ENCODE measurements at places on chromosomes 6 and 20. TPM values are rescaled to one million over a fixed set of nuclear protein-coding genes. Genes with fewer than 3 reads are reported as not detected.
A peak's percentile ranks its signal among the peaks of the same experiment; 100 is the strongest.

DNA sequence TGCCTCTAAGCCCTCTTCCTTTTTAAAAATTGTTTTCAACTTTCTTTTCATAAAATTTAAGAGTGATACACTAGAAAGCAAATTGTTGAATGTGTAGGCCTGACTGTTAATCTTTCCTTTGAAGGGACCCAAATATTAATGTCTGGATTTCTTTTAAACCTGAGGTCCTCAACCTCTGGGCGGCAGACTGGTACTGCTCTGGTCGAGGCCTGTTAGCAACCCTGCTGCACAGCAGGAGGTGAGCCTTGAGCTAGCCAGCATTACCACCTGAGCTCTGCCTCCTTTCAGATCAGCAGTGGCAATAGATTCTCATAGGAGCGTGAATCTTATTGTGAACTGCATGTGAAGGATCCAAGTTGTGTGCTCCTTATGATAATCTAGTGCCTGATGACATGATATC is 191.2 kb downstream of the MANEA start:
- DNase-seq, result no peak

The PI3 gene
- polyA plus RNA-seq, result not detected

GRCh38 chr6:156562019-156562418 is 215.2 kb upstream of the ARID1B start:
- no peak for DNase-seq

The MTRF1L gene
- polyA plus RNA-seq, result 21.9 TPM

The ADAT2 gene
- polyA plus RNA-seq, result 9.7 TPM

- DNase-seq, result no peak
Measured at GRCh38 chr20:40438161-40438830, 250.7 kb downstream of the MAFB start.

- no peak for DNase-seq
Measured at GRCh38 chr6:43304361-43304760, 4.3 kb downstream of the CRIP3 start.

DNA sequence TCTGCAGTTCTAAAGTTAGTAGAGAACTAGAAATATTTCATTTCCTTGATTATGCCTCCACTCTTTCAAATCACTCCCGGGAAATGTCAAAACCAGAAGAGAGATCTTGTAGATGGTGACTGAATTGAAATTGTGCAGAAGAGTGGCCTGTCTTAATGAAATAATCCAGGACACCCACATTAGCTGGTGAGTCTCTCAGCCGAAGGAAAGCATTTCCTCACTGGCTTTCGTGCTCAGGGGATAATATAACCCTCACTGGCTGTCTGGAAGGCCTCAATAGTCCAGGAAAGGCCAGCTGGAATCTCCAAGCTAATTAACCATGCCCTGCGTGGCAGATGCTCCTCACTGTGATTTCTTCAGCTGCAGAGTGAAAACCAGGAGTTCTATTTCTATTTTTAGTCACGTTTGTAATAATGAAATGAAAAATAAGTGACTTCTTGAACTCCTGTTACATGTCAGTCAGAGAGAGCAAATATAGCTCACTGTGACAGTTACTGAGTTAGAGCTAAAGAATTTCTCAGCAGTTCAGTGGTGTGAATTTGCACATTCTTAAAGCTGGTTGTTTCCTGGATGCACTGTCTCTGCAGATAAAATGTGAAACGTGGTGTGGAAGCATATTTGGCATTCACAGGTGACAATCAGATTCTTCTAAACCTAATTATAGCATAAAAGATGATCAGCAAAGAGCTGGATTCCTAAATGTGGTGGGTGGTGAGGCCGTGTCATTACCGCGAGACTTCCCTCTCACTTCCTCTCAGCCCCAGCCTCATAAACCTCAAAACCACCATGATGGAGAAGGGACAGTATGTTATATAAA is 211.7 kb downstream of the LMBRD1 start:
- DNase-seq, result no peak

GRCh38 chr6:12026120-12026519 is 14.0 kb downstream of the HIVEP1 start:
- DNase-seq, result no peak

GRCh38 chr6:157625764-157626163 is 197.3 kb upstream of the SNX9 start:
- DNase-seq, result peak; percentile 37

The FITM2 gene
- 7.2 TPM for polyA plus RNA-seq

GRCh38 chr6:73710470-73710869 is 14.5 kb downstream of the CD109 start:
- no peak for DNase-seq

DNA sequence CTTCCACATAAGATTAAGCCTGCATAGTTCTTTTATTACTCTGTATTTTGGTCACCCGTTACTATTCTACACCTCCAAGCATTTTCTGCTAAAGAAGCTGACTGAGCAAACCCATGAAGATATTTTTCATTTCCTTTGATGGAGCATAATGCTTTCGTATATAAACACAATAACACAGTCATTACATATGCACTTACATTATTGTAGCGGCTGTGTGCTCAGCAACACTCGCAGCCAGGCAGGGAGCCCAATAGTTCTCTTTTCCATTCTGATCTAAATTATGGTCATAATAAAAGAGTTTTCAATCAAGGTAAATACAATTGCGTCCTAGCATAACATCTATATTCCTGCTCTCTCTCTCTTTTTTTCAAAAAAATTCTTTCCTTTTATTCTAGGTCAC is 69.6 kb upstream of the TFB1M start:
- DNase-seq, result no peak

The CAGE1 gene
- 0.06 TPM for polyA plus RNA-seq

The C6orf15 gene
- polyA plus RNA-seq, result not detected

GRCh38 chr6:53944091-53944490 is 149.3 kb downstream of the LRRC1 start:
- peak; percentile 15 for DNase-seq

The HLA-DQA2 gene
- 1.3 TPM for polyA plus RNA-seq

DNA sequence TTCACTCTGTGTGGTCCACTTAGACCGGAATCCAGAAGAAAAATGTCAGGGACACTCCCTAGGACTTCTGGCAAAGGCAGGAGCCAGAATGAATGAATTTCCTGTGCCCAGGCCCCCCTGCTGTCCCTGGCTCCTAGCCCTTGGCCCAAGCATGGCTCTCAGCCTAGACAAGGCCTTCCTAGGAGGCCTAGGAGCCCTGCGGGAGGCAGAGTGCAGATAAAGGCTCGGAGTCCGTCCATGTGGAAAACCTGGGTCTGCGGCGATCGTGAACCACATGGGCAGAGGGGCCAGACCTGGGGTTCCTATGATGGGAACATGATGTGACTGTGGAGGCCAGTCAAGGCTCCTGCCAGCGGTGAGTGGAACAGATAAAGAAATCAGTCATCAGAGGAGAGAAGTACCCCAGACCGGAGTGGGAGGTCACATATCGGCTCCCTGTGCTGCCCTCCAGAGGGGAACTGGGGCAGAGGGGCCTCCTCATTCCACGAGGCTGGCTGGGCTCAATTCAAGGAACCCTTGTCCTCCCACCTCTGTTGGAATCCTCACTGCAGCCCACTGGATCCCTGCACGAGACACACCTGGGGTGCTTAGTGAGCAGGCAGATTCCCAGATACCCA is 5.9 kb upstream of the VSTM2L start:
- no peak for DNase-seq

- no peak for DNase-seq
Measured at GRCh38 chr6:147366290-147366689, 142.2 kb upstream of the SAMD5 start.

DNA sequence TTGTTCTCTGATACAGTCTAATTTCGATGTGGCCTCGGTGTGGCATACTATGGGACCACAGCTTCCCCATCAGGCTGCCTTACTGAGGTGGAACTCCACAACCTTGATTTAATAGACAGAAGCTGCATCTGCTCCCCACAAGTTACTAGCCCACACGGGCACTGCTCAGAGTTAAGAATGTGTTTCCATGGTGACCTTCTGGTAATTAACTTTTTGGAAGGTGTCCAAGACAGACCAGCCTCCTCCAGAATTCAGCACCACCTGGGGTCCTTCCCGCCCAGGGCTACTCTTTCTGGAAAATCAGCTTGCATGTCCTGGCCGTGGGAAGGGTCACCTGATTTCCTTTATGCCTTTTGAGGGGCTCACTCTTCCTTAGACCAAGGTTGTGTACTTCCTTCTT is 48.7 kb upstream of the CDH4 start:
- DNase-seq, result no peak

The CST5 gene
- polyA plus RNA-seq, result not detected

DNA sequence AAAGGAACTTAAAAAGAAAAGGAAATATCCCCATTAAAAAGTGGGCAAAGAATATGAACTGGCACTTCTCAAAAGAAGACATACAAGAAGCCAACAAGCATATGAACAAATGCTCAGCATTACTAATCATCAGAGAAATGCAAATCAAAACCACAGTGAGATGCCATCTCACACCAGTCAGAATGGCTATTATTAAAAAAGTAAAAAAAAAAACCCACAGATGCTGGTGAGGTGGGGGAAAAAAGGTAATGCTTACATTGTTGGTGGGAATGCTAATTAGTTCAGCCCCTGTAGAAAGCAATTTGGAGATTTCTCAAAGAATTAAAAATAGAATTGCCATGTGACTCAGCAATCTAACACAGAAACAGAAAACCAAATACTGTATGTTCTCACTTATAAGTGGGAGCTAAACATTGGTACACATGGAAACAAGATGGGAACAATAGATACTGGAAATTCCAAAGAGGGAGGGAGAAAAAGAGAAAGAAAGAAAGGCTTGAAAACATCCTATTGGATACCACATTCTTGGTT is 437.1 kb downstream of the GRIK2 start:
- no peak for DNase-seq

The LPA gene
- polyA plus RNA-seq, result not detected

DNA sequence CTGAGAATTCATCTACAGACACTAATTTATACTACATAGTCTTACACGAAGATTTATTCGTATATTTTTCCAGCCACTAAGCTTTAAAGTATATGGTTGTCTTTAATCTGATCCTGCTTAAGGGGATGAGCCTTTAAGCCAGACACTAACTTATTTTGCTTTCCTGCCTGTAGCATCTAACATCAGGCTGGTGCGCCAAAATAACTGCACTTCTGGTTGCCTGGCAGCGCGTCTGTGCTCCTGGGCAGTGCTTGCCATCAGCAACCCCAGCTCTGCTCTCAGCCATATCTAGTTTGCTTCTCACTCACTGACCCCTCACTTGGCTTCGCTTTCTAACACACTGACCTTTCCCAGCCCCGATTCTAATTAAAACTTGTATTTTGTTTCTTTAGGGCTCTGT is 21.8 kb downstream of the HMGCLL1 start:
- DNase-seq, result no peak

DNA sequence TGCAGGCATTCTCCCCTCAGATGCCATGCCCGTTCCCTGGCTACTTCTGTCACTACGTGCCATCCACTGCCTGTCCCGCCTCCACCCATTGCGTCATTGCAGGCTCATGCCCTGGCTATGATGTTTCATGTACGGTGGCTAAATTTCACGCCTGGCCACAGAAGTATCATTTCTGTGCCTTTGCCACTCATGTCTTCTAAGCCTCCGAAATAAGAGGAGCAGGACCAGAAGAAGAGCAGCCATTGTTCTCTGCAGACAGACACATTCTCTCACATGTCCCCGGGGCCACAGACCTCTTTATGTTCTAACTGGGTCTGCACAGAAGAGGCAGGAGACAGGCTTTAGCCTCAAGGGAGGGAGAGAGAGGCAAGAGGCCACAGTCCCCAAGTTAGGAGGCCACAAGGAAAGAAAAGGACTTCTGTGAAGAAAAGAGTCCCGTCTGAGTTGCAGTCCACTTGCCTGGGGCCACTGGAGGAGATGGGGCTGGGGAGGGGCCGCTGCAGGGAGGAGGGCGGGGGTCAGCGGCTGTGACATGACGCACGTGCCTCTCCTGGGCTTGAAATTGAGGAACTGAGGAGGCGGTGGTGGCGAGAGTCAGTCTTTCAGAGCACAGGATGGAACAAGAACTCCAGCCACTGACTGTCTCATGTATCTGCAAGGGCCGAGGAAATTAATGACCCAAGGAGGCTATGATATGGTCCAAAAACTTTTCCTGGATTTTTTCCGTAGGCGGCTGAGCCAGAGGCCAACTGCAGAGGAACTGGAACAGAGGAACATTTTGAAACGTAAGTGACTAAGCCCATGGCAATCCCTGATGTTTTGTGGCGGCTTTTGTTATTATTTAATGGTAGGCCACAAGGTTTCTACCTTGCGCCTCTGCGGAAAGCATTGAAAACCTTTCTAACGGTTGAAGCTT is 55.9 kb downstream of the TBC1D7 start:
- DNase-seq, result no peak

The TP53TG5 gene
- polyA plus RNA-seq, result 0.89 TPM

DNA sequence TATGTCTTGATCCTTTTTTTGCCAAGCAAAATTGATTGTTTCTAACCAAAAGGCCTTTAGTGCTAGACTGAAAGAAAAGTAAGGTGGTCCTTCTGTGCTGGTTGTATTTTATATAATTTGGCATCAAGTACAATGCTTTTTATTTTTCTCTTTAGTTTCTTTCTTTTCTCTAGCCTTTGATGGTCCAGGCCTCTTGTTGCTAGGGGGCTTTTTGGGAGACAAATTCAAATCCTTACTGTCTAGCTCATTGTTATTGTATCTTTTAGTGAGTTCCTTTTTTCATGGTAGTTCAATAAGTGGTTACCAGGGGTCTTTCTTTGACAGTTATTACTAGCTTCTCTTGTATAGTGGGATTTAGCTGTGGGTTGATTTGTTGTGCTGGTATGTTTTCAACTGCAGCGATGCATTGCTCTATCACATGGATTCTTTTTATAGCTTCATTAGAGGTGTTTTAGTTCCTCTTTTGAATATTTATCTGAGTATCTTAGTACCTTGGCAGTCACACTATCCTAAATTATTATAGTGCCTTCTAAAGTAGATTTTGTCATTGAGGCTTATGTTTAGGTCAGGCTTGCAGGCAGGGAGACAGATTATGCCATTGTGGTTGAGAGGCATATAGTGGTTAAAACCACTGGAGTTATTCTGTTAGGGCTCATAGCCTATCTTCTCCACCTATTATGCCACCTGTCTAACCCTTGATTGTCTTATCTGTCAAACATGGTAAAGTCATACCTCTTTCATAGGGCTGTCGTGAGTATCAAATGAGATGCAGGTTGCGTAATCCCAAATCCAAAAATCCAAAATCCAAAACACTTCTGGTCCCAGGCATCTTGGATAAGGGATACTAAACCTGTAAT is 49.5 kb downstream of the KCNS1 start:
- DNase-seq, result no peak

- no peak for DNase-seq
Measured at GRCh38 chr20:37385659-37386504, 39.9 kb downstream of the SRC start.

The RNF39 gene
- 0.35 TPM for polyA plus RNA-seq

DNA sequence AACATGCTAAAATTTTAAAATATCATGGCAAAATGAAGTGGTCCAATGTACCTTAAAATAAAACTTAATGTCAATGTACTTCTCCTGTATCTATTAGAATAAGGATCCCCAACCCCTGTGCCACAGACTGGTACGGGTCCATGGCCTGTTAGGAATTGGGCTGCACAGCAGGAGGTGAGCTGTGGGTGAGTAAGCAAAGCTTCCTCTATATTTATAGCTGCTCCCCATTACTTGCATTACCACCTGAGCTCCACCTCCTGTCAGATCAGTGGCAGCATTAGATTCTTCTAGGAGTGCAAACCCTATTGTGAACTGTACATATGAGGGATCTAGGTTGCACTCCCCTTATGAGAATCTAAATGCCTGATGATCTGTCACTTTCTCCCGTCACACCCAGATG is 86.0 kb downstream of the SLC16A10 start:
- no peak for DNase-seq

The CALHM4 gene
- polyA plus RNA-seq, result not detected
